ENCODE measurements at places on chromosomes 4 and X.

- DNase-seq, result no peak
These were observed 237.4 kb upstream of the UGT8 start for GRCh38 chr4:114361249-114361648.

DNA sequence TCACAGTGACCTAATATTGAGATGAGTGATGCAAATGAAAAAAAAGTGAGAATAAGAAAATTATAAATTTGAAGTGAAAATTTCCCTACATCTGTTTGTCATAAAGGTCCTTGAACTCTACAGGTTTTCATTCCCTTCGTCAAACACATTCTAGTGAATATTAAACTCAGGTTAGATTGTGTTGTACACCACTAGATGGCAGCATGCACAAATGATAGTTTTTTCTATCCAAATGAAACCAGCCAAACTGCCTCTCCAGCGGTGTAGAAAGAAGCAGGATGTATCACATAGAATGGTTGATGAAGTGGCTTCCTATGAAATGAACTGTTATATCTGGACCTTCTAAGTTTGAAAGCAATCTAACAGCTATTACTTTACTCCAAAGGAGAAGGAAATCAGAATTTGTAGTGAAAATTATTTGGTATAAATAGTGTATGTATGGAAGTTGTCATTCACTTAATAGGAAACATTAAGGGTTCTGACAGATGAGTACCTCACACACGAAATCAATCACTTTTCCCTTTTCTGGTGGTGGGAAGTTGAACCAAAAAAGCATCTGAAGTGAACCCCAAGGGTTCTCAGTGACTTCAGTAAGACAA lies 382.7 kb downstream of the UNC5C start:
- no peak for DNase-seq

DNA sequence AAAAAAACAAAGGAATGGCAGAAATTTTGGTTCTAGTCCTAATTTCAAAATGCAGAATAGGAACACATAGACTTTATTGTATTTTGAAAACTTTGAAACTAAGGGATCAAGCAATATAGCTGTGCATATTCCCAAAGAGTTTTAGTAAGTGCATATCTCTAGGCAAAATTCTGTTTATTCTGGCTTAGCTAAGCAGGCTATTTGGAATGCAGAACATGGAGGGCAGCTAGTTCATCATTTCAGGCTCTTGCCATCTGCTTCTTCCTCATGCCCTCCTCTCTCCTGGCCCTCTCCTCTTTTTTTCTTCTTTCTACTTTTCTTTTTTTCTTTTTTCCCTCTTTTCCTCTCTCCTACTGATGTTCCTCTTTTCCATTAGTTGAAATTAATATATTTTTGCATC lies 12.0 kb upstream of the IL13RA2 start:
- DNase-seq, result no peak

DNA sequence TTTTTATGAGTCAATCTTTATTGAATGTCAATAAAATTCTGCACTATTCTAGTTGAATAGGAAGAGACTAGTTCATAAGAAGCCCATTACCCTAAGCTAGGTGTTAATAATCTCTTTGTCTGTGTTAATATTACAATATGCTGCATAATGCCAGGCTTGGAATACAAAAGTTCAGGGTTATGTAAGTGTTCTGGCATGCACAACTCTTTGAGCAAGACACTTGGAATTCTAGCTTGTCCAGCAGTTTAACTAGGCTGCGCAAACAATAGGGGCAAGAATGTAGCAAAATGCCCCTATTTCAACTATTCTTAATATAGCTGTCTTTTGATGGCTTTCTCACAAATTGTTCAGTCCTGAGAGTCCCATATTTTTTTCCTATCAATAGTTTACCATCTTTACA lies 31.3 kb upstream of the ETNPPL start:
- no peak for DNase-seq

GRCh38 chrX:35289952-35290351 lies 347.4 kb downstream of the FAM47B start:
- DNase-seq, result no peak

DNA sequence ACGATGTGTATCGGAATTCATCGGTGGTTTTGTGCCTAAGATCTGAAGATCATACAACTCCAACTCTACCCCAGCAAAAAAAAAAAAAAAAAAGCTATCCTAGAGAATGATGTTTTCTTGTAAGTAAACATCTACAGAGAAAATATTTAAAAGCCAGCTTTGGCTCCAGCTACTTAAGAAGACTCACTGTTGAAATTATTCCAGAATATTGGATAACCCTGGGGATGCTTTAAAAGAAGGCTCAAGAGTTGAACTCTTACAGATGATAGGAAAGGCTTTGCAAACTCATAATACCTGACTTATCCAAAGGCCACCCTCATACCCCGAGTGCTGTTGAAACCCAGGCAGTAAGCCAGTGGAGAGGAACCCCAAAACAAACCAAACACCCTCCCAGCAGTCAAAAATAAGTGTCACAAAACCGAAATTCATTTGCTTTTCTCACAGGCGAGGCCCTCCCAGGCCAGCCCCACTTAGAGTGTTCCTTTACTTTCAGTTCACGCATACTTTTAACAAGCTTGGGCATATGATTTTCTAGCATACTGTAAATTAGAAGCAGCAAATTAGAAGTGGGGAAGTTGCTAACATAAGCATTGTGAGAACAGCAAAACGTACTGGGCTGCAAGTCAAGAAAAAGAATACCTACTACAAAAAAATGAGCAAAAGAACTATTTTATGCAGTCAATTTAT lies 2.7 kb upstream of the AMELX start:
- no peak for DNase-seq

- no peak for DNase-seq
These were observed 804 bp downstream of the OSTC start for GRCh38 chr4:108651014-108651791.

GRCh38 chr4:1604706-1605205 lies 79.4 kb downstream of the FAM53A start:
- no peak for DNase-seq

GRCh38 chr4:53895137-53895536 lies 169.3 kb downstream of the CHIC2 start:
- DNase-seq, result no peak

- DNase-seq, result no peak
These were observed 419.6 kb upstream of the LCORL start for GRCh38 chr4:18441203-18441590.
